NCI-H524 treated with DMSO at 0.1 percent for 48 hours (cell line): ENCODE measurements at places on chromosomes 6 and 20.

GRCh38 chr20:37461405-37461804, 59.6 kb upstream of the NNAT start:
- DNase-seq: no peak

DNA sequence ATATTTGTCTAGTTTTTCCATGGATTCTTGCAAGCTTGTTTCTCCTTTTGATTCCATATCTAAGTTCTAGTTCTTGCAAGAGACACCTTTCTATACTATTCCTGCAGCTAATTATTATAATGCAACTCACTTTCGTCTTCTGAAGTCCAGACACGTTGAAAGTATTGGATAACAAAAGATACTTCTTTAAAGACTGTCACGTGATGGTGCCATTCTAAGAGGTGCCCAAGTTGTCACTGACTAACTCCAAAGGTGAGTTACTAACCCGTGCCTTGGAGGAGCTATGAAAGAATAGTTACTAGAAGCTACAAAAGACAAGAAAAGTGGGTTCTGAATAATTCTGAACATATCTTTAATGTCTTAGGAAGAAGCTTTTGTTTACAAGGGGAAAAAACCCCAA, 322.6 kb downstream of the HDGFL1 start:
- no peak for DNase-seq

- no peak for DNase-seq
Observed at GRCh38 chr20:10861090-10861489, 187.3 kb upstream of the JAG1 start.

DNA sequence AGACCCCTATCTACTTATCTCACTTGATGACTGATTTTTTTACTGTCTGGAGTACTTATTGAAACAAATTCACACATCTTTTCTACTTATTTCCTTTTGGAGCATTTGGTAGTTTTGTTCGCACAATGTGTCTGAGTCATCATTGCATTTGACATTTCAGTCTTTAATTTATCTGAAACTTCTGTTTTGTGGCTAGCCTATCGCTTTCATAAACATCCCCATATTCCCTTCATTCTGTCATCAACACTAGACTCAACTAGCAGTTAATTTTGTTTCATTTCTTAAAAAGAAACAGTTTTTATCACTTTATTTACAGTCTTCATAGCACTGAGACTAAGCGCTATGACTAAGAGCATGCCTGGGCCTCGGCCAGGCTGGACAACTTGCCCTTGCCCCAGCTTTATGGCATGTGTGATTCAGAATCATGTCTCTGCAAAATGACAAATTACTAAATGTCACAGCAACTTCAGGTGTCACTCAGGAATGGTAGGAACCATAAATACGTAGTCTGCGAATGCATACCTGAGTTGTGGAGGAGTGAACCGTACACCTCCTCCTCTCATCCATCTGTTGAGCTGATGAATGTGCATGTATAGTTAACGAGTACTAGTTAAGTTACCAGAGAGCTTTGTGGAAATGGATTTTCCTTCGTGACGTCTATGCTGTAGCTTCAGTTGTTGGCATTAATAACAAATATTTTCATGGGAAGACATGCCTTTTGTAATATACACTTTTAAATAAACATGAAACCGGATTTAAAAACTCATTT, 16.2 kb downstream of the L3MBTL3 start:
- no peak for DNase-seq

DNA sequence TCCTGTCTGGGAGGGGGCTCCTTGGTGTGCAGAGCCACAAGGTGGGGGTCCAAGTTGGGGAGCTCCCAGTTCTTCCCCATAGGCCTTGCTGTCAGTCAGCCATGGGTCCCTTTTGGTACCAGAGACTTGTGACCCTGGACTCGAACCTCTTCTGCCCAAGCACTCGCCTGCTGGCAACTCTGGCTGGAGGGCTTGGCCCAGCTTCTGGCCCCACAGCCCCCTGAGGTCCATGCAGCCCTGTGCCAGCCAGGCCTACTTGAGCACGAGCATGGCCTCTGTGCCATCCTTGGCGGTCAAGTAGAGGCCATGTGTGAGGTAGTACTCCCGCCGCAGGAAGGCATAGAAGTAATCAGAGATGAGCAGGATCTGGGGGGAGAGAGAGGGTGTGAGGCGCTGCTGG, 2.1 kb downstream of the MAP1LC3A start:
- no peak for DNase-seq

DNA sequence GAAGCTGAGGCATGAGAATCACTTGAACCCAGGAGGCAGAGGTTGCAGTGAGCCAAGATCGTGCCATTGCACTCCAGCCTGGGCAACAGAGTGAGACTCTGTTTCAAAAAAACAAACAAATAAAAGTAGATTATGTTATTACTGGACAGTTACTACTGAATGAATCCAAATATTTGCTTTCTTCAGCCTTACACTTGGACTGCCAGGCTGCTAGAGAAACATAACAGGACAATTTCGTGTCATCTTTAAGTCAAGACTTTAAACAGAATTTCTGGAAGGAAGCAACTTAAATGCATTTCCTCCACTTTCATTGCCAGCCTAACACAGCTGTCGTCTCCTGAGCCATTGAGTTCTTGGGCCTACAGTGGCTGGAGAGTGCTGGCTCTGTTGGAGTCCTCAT, 42.0 kb upstream of the PRIM2 start:
- no peak for DNase-seq

- no peak for DNase-seq
Observed at GRCh38 chr20:58131551-58132142, 96.8 kb downstream of the ANKRD60 start.

DNA sequence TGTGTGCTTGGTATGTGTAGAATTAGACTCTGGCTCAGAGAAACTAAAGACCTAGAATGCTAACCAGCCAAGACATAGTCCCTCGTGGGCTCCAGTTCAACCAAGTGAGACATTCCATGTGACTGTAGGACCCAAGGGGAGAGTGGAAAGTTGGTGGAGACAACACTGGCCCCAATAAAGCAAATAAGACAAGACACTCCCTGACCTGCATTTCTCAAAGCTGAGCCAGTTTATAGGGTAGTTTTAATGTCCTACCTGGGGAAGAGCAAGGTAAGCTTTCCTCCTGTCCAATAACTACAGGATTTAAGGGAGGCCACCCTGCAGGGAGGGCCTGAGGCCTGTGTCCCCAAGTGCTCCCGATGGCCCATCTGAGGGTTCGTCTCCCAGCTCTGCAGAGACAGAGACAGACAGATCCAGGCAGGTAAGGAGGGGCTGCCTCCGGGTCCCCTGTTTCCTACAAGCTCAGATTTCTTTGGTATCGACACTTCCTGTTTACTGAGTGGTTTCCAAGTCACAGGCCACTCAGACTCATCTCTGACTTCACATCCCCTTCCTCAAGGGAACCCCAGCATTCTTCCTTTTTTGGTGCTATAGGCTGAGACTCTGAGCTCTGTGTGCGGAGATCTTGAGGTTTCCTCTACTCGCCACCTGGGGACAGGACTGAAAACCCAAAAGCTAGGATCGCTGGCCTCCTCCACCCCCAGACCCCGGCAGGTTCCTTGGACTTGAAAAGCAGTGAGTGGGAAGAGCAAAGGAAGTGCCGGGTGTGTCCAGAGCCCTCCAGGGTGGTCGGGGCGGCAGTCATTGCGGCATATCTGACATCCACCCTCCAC, 92.4 kb downstream of the PRND start:
- DNase-seq: no peak

DNA sequence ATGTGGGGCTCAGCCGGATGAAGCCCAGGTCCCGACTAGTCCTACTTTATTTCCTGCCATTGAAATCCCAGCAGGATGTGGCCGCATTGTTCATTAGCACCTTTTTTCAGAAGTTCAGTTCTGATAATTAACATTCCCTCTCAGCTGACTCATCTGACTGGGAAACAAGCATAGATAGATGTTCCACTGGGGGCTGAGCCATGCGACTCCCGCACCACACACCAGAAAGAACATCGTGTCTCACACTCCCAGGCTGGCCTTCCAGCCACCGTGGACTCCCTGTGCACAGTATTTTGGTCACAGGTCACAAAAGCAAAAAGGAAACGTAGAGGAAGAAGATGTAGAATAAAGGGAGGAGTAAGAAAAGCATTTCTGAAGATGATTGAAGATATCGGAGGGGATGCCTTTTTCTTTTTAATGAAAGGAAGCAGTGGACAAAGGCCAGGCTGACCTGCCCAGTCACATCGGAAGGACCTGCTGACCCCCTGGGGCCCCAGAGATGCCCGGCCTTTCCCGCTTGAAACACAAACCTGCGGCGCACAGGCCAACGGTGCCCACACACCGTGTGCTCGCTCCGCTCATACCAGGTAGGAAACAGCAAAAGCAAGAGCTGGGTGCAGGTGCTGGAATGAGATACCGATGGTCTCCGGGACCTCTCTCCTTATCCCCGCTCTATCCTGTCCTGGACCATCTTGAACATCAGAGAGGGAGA, 11.8 kb downstream of the RPS6KA2 start:
- no peak for DNase-seq

DNA sequence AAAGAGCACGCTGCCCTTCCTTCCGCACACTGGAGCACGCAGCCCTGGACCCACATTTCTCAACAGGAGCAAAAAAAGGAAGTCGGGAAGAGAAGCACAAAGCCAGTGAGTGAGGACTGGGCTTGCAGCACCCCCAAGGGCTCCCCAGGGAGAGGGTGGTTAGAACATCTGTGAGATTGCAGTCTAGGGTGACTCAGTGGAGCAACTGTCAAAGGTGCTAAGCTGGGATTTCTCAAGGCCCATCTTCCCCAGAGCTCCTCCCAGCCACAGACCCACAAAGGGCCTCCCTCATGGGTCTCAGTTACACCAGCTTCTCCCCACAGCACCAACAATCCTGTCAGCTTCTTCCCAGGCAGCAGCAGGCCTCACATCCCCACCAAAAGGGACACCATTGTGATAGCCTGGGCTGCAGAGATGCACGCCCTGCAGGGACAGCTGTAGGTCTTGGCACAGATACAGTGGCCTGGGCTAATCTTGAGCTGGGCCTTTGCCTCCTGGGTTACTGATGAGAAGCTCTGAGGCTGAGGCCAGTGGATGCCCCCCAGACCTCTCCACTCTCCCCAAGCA, 39.6 kb upstream of the CD93 start:
- DNase-seq: no peak

GRCh38 chr6:166382500-166382932, 224 bp downstream of the MPC1 start:
- DNase-seq: no peak

DNA sequence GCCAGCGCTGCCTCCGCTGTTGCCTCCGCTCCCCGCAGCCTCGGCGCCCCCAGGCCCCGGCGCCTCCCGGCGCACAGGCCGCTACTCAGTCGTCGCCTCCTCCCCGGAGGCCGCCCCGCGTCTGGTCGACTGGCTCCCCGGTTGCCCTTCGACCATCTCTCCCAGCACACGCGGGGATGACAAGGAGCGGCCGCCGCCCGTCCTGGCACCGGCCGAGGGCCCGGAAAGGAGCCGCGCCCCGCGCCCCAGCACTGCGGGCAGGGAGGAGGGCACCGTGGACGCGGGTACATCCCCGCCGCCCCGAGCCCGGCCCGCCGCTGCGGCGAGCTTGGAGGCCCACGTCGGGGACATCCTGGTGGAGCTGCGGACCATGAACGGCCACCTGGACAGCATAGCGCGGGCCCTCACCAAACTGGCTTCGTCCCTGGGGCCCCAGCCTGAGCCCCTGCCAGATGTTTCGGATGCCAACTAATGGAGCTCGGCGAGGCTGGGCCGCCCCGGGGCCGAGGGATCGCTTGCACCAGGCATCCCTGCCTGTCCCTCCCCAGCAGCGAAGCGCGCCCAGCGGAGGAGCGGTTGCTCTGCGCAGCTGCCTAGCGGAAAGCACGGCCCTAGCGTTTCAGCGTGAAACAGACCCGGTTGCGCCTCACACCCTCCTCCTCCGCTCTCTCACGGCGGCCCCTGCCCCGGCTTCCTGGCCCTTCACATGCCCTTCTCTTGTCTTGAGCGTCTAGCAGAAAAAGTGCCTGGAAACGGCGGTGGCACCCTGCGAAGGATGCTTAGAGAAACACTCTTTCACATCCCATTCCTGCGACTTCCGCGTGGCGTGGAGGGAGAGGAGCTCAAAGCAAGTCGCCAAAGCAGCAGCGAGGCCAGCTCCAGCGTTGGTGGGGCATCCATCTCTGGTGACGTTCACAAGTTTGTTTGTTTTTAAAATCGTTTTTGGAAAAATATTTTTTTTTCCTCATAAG, 285.8 kb upstream of the SUPT3H start:
- DNase-seq: no peak

DNA sequence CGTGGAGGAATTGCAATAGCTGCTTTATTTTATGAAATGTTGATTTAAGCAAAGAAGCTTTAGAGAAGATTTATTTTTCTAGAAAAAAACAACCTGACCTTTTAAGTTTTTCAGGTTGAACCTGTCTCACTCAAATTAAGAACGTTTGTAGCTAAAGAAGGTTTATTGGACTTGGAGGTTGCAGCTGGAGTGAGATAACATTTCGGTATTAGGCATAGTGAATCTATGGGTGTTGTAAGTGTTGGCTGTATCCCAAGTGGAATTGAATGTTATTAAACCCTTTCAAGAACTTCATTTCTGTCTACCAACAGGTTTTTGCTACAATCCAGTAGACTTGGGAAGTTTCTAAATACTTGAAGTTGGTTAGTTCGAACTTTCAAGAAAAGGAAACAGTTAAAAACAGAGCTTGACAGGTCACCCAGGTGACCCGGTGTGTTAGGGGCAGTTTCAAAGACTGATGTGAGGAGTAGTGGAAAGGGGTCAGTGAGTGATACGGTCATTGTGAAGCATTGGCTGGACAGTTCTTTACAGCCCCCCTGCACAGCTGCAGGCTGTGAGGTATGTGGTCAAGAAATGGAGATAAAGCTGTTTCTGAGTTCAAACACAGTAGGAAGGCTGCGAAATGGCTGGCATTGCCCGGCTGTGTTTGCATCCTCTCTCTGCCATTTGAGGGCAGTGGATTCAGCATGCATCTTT, 2.4 kb upstream of the TBCC start:
- DNase-seq: no peak

DNA sequence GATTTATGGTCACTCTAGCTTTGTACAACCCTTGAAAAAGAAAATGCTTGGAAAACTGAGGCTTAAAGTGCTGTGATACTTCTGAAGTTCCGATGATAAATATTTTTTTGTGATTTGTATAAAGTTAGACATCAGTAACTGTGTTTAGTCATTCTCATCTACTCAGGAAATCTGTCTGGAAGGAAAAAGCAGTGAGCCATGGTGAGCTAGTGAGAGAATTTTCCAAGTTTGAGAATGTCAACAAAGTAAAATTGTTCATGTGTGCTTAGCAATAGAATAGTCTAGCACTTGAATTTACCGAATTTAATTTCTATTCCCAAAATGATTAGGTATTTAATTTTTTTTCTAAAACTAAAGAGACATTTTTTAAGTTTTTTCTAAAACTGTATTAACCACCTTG, 41.3 kb upstream of the PLCB4 start:
- DNase-seq: no peak

- no peak for DNase-seq
Observed at GRCh38 chr6:151804585-151805285, 2.7 kb upstream of the ESR1 start.

GRCh38 chr6:45148711-45149341, 179.3 kb upstream of the RUNX2 start:
- no peak for DNase-seq

- no peak for DNase-seq
Observed at GRCh38 chr6:80550748-80551147, 444.3 kb downstream of the BCKDHB start.
